ENCODE measurements at places on chromosomes 13 and 19.

DNA sequence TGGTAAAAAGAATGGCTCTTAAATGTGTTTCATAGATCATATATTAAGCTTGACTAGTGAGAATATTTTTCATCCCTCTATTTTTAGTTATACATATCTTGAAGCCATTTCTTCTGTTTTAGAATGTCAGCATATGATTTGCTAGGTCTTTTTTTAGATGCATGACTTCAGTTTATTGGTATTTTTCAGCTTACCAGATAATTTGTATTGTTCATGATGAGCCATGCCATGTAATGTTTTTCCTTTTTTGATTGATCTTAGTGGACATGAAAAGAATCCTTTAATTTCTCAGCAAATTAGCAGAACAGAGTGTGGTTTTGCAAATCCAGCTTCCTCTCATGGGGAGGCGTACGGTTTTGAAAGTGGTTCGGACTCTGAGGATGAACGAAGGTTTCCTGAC lies 168.5 kb downstream of the LMO7 start:
- no peak for DNase-seq

DNA sequence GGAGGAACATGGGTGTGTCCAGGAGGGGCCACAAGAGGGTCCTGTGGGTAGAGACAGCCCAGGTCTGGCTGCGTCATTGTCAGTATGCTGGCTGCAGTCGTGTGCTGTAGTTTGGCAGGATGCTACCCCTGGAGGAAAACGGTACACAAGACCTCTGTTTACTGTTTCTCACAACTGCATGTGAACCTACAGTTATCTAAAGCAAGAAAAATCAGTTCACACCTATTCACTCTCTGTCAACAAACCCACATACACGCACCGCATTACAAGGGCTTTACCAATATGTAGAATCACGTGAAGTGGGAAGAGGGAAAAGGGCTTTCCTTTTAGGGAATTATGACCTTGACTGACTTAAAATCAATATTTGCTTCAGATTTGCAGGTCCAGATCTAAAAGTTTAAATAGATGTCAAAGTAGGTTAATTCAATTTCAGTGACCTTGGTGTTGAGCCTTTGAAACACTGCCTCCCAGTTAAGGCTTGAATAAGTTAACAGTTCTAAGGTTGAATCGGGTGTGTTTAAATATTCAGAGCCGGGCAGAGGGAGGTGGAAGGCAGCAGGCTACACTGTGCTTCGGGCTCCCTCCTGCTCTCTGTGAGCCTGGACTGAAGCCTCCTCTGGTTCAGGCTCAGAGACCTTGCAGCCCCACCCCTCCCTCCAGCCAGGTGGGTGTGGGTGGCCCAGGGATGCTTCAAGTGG lies 17.2 kb upstream of the MCF2L start:
- DNase-seq: no peak

- DNase-seq: no peak
Measured at GRCh38 chr13:37100731-37101130, 4.7 kb downstream of the CSNK1A1L start.

DNA sequence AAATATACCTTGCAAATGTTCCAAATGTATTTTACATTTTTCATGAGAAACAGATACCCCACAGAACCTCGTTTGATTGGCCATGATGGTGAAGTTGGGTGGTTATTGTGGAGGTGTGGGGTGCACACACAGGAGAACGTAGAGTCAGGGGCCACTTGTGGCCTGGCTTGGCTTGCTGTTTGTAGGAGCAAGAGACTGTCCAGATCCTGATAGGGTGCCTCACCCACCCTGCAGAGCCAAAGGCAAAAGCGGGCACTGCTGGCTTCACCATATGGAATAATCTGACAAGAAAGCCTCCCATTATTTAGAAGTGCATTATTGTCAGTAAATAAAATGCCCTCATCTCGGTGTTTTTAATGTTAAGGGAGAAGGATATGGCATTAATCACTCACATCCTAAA lies 330.2 kb downstream of the TEX29 start:
- no peak for DNase-seq

DNA sequence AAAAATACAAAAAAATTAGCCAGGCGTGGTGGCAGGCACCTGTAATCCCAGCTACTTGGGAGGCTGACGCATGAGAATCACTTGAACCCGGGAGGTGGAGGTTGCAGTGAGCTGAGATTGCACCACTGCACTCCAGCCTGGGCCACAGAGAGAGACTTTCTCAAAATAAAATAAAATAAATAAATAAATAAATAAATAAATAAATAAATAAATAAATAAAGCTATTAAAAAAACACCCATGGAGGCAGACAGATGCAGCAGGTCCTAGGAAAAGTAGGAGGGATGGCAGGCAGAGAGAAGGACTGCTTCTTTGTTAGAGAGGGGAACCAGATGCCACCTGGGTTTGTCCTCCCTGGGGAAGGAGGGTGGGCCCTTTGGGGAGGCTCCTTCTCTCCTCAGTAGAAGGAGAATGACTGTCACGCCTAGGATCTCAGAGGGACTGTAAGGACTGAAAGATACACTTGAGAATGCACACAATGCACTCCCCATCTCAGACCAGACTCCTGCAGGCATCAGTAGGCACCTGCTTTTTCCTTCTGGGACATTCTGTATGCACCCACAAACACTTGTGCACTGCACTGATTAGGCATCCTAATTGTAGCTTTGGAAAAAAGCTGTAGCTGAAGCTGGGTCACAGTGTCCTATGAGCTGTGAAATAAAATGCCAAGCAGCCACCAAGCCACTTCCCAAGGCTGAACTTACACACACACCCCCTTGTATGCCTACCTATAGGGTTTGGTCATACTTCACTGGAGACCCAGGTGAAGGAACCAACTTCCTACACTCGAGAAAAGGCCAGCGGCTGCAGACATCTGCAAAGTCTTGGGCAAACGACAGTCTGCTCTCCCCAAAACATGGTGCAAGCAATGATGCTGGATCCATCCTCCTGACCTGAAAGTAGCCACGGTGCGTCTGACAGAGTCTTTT lies 18.9 kb upstream of the SLC35E1 start:
- no peak for DNase-seq

DNA sequence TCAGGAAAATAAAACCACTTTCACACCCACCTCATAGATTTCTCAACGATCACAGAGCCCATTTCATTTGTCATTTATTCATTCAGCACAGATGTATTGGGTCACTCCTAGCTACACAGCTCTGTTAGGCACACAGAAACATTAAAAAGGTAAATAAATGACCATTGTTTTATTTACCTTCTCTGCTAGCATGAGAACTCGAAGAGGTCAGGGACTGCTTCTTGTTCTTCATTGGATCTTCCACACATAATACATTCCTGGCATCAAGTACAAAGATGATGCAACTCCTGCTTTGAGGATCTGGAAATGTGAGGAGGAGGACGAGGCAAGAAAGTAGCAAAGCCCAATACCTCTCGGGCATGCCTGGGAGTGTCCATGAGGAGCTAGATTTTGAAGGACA lies 168.1 kb downstream of the RBM26 start:
- DNase-seq: no peak

- no peak for DNase-seq
Measured at GRCh38 chr13:73138638-73139491, 80.1 kb downstream of the KLF5 start.

GRCh38 chr13:39494633-39495032 lies 108.4 kb downstream of the LHFPL6 start:
- DNase-seq: no peak

GRCh38 chr13:113527272-113527958 lies 36.9 kb upstream of the DCUN1D2 start:
- DNase-seq: no peak

DNA sequence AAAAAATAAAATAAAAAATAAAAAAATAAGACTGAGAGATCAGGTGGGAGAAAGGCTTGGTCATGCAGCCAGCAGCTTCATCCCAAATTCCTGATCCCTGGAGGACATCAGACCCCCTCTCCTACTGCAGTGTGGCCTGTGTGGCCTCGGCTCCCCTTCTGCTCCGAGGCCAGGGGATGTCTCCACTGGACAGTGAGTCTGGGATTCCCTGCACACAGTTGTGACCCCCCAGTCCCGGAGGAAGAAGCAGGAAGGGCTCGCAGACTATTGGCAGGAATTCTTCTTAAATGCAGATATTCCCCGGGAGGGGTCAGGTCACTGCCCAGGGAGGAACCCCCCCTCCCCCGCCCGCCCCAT lies 41.9 kb downstream of the ZNF627 start:
- no peak for DNase-seq

GRCh38 chr19:36198119-36198518 lies 16.3 kb downstream of the ZNF565 start:
- no peak for DNase-seq

DNA sequence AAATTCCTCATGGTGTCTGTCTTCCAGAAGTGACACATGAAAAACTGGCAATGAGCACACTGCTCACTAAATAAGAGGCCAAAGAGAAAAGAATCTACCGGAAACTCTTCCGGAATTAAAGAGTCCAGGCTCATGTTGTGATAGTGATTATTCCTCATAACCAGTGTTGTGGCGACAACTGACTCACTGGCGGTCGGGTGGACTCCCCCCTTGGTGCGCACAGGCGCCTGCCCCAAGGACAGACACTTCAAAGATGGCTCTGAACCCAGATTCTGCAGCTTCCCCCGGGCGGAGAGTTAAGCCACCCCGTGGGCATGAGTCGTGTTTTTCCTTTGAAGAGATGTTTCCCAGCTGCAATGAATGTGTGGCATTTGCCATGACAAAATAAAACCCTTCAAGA lies 10.3 kb downstream of the IL17D start:
- peak; percentile 59 for DNase-seq

DNA sequence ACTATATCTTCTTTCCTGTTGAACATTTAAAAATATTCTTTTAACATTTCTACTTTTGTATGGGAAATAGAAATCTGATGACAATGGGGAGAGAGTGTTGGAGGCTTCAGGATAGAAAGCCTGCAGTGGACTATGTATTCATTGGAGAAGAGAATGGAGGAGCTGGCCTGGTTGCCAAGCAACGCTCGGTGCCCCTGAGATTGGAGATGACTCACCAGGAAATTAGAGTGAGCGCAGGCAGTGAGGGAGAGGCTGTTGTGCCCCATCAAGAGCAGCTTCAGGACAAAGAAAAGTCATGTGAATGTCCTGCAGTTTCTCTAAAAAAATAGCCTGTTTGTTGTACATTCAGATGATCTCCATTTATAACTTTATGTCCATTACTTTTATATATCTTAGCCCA lies 48.7 kb upstream of the ZNF835 start:
- peak; percentile 30 for DNase-seq

GRCh38 chr19:34967551-34967950 lies 3.5 kb upstream of the ZNF792 start:
- DNase-seq: no peak

GRCh38 chr13:110334256-110334655 lies 27.2 kb downstream of the COL4A2 start:
- DNase-seq: no peak

GRCh38 chr13:23718996-23719395 lies 148.8 kb downstream of the TNFRSF19 start:
- no peak for DNase-seq

DNA sequence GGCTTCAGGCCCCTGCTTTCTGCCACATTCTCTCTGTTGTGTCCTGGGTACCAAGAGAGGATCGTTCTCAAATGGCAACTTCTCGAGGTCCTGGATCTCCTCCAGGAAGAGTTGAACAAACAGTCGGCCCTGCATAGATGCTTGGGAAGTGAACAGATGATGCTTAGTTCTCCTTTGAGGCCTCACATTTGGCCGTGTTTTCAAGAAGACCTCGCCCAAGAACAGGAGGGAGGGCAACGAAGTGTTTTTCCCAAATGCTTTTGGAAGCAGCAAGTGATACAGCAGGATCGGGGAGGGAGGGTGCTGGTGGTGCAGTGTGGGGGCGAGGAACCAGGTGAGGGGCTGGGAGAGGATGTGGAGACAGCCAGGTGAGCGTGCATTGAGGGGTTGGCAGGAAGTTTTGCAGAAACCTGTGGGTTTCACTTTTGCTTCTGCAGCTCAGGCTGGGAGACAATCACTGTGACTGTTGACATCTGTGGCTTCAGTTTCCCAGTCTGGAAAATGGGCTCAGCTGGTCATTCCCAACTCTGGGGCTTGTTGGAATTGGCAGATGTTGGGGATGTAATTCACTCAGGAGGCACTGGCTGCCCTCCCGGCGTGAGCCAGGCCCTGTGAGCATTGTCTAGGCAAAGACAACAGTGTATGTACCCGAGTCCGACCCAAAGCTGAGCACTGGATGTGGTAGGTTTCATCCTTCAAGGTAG lies 21.6 kb downstream of the MAST3 start:
- DNase-seq: no peak

DNA sequence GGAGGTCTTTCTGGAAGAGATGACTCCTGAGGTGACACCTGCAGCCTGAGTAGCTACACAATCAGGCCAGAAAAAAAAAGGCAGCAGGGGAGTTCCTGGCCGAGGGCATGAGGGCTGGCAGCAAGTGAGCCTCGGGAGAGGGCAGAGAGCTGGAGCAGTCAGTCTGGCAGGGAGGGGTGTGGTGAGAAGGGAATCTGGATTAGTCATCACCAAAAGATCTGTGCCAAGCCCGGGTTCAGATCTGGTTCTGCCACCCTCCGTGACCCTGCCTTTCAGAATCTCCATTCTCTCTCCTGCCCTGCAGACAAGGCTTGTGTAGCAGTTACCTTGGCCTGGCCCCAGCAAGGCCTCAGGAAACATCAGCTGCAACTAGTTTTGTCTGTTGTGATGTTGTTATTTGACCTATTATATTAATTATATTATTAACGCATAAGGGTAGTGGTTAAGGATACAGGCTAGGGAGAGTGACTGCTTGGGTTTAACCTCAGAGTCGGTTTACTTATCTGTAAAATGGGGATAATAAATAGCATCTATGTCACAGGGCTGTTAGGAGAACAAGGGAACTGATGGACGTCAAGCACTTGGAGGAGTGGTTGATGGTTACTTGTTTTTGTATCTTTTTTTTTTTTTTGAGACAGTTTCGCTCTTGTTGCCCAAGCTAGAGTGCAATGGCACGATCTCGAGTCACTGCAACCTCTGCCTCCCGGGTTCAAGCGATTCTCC lies 2.7 kb upstream of the CAPNS1 start:
- DNase-seq: peak; percentile 60

DNA sequence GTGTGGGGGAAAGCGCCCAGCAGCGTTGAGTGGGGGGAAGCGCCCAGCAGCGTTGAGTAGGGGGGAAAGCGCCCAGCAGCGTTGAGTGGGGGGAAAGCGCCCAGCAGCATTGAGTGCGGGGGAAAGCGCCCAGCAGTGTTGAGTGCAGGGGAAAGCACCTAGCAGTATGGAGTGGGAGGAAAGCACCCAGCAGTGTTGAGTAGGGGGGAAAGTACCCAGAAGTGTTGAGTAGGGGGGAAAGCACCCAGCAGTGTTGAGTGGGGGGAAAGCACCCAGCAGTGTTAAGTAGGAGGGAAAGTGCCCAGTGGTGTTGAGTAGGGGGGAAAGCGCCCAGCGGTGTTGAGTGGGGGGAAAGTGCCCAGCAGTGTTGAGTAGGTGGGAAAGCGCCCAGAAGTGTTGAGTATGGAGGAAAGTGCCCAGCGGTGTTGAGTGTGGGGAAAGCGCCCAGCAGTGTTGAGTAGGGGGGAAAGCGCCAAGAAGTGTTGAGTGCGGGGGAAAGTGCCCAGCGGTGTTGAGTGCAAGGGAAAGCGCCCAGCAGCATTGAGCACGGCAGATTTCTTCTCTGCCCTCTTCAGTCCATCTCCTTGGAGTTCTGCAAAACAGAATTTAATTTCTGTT lies 138.4 kb downstream of the ATP11A start:
- no peak for DNase-seq

GRCh38 chr13:48156466-48156865 lies 61.6 kb upstream of the MED4 start:
- DNase-seq: peak; percentile 21

Data from heart left ventricle (tissue), 16 donors.